ENCODE measurements at places on chromosomes 5 and 9.

GRCh38 chr5:97009212-97009898 is 73.5 kb downstream of the LNPEP start:
- DNase-seq: no peak

DNA sequence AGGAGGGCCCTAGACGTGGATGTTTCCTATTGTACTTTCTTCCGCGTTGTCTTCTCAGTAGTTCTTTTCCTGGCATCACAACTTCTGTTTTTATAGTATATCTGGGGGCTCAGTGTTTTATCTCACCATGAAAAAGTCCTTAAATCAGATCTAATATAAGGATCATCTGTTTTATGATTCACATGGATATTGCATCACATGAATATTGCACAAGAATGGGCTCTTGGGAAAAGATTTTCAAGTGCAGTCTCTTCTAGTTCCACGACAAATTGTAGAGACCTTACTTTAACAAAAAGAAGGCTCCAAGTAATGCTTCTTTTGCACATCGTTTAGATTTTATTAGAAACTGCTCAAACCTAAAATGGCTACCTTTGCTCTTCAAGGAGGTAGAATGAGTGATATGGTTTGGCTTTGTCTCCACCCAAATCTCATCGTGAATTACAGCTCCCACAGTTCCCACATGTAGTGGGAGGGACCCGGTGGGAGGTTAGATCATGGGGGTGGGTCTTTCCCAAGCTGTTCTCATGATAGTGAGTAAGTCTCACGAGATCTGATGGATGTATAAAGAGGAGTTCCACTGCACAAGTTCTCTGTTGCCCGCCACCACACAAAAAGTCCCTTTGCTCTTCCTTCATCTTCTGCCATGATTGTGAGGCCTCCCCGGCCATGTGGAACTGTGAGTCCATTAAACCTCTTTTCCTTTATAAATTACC is 53.7 kb upstream of the FAM120A start:
- DNase-seq: no peak

- DNase-seq: no peak
Measured at GRCh38 chr5:14464096-14464495, 117.5 kb upstream of the OTULINL start.

GRCh38 chr9:31683116-31683515 is 701.3 kb upstream of the ACO1 start:
- DNase-seq: no peak

GRCh38 chr9:138117101-138117750 is 239.6 kb downstream of the CACNA1B start:
- DNase-seq: no peak

DNA sequence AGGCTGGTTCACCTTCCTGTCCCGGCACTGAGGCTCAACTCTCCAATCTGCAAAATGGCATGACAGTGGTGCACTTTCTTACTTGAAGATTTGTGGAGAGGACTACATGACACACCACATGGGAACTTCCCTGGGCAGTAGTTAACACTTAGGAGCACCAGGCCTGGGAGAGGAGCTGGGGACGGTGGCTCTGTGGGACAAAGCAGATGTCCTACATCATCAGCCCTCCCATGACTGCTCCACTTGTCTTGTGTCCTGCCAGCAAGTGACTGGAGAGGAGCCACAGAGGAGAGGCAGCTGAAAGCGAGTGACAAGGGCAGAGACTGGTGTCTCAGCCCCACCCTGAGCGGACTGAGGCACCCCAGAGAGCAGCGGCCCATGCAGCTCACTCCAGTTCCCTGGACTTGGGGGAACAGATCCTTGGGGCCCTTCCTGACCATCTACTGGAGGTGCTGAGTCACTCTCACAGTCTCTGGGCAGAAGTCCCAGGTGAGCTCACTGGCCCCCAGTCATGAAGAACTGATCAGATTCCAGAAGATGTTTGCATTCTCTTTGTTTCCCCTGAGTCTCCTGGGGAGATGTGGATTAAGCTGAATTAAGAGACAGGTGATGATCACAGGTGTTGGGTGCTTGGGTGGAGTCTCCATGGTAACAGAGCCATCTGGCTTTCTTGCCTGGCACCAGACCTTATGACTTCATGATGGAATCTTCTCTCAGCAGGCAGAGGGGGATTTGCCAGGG is 13.2 kb upstream of the SLC25A48 start:
- DNase-seq: no peak

DNA sequence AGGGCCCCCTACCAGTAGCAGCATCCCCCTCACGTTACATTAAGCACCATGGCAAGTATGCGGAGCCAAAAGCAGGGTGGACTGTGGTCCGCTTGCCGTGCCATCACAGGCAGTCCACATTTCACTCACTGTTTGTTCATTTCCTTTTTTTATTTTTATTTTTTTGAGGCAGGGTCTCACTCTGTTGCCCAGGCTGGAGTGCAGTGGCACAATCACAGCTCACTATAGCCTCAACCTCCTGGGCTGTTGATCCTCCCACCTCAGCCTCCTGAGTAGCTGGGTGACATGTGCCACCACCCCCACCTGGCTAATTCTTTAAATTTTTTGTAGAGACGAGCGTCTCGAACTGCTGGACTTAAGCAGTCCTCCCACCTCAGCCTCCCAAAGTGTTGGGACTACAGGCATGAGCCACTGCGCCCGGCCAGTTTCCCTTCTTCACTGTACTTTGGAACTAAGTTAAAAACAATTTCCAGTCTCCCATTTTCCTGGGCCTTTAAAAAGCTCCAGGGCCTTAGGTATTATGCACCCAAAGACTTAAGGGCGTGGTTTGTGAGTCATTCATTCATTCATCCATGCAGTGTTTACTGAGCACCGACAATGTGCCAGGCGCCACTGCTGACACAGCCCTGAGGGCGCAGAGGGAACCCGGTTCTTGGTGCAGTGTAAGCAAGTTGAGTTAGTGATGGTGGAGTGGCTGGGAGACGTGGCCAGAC is 19.9 kb downstream of the PRRX2 start:
- DNase-seq: no peak

- no peak for DNase-seq
Measured at GRCh38 chr5:5751498-5751897, 329.0 kb downstream of the ICE1 start.

DNA sequence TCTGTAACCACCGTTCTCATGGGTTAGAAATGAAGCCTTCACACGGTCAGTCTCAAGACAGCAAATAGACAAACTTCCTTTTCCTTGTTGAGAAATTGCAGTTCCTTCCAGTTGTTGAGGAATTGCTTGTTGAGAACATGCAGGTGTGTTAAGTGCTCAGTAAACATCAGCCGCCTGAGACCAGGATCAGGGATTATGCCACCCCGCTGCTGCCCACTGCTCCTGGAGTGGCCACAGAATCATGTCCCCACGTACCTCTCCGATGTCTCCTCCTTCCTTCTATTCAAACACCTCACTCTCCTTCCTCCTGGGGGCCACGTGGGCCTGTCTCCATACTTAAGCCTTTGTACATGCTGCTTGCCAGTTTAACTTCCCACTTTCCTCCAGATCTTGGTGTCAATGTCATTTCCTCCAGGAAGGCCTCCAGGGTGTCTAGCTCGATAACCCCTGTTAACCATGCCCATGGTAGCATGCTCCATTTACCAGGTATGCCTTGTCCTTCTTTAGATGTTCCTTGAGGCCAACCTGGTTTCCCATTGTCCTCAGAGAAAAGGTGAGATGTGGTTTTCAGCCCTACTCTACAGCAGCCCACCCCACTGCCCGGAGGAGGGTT is 33.8 kb upstream of the RPL26L1 start:
- DNase-seq: no peak

DNA sequence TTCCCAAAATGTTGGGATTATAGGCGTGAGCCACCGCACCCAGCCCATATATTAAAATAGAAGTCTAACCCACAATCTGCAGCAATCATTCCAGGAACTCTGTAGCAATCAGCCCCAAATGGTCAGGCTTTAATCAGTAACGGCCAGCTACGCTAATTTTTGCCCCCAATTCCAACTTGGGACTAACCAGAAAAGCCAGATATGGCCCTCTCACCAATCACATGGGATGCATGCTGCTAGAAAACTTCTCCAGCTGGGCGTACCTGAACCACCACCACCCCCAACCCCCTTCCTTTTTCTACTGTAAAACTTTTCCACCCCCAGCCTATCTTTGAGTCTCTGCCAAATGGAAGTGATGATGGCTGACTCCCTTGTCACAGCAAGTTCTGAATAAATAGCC is 4.1 kb downstream of the SUSD1 start:
- no peak for DNase-seq

DNA sequence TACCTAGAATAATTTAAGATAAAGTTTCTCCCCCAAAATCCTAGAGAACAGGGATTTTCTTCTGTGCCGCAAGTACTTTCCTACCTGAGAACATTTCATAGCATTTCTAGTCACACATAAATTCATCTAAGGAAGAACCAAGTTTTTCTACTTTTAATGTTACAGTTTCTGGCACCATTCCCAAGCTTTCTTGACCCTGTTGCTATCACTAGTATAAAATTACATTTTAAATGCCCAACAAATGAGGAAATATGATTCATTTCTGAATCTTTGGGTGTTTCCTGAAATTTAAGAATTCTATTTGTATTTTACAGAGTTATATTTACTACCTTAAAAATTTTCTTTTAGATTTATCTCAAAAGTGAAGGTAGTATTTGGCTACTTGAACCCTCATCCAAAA is 137.8 kb downstream of the LPAR1 start:
- DNase-seq: no peak

- no peak for DNase-seq
Measured at GRCh38 chr5:65912311-65912710, 14.1 kb upstream of the ERBIN start.

DNA sequence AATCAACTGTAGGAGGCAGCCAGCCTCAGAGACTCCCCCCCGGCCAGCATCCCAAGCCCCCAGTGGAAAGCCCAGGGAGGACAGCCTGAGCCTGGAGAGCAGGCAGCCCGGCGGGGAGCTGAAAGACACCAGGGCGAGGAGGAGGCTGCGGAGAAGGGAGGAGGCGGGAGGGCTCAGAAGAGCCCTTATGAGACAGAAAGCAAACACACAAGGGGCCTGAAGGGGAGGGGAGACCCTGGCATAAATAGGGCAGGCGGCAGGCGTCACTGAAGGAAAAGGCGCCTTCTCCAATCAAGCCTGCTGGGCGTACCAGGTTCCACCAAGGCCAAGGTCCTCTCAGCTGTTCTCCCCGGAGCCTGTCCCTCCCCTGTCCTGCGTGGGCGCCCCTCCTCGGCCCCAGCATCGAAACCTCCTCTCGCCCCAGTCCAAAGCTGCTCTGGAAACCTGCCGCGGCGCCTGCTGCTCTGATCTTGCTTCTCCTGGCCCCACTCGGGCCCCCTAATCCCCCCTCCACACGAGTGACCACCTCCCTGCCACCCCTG is 1.3 kb downstream of the SLC9A3 start:
- no peak for DNase-seq

- no peak for DNase-seq
Measured at GRCh38 chr5:43543434-43543833, 13.4 kb downstream of the PAIP1 start.

DNA sequence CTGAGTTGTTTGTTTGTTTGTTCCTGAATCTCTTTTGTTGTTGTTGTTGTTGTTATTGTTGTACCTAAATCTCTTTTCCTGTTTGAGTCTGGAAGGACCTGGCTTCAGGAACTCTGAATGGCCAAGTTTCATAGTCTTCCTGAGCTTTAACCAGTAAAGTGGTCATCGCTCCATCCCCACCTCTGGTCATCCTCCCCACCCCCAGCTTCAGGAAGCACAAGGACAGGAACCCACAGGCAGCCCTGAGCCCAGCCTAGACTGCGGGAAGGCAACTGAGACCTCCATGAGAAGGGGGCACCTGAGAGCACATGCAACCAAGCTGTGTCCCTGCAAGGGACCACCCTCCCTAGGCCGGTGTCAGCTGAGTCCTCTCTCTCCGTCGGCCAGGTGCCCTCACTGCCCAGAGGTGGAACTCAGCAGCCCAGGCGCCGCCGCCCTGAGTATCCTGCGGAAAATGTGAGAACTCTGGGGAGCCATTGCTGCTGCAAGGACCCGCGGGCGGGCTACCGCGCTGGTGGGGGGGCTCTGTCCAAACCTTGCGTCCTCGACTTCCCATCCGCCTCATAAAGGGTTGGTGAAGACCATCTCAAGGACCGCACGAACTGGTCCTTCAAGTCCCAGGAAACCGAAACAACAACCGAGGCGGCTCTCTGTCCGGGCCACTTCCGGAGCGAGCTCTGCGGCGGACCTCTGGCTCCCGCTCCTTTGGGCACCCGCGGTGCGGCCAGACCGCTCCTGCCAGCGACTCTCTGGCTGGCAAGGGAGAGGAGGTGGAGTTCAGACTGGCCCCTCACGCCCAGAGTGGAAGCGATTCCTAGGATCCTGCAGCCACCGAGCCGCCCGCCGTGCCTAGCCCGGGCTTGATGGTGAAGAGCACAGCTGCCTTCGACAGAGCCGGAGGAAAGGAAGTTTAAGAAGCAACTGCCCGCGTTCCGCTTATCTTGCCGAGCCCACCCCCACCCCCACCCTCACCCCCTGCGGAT is 4.2 kb downstream of the BARX1 start:
- no peak for DNase-seq

DNA sequence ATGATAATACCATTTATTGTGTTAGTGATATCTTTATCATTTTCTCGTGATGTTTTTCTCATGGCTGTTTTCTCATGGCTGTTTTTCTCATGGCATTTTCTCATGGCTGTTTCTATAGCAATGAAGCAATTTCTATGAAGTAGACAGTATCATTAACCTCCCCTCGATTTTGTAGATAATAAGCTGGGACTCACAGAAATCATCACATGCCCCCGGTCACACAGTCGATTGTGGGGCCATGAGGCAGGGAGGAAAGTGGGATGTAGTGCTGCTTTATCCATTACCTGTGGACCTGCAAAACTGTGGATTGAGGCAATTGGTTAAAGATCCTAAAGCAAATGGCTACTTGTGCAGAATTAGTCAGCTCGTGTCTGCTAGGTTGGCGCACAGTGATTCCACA is 47.3 kb downstream of the TGFBI start:
- no peak for DNase-seq

DNA sequence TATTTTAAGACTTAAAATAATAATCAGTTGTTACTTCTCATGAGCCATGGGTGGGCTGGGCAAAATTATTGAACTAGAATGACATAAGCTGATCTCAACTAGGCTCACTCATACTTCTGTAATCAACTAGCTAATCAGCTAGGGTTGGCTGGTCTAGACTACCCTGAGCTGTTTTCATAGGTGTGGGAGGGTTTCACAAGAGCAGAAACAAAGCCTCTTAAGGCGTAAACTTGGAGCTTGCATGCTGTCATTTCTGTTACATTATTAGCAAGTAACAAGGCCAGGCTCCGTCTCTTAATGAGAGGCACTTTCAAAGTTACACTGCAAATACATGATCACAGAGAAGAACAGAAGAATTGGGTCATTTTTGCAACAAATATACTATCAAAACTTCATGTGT is 57.2 kb upstream of the GHR start:
- no peak for DNase-seq

- peak; percentile 55 for DNase-seq
Measured at GRCh38 chr5:76473661-76474060, 70.6 kb downstream of the IQGAP2 start.

DNA sequence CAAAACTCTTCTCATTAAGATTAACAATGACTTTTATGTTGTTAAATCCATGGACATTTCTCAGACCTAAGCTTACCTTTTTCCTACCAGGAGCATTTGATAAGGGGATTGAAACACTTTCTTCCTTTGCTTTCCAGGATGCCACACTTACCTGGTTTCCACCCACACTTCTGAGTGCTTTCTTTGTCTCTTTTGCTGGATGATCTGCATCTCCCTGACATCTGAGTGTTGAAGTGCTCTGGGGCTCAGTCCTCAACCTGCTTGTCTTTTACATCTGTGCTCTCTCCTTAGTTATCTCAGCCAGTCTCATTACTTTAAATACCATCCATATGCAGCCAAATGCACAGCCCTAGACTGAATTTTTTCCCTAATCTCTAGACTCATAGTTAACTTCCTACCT is 22.9 kb upstream of the GRIA1 start:
- no peak for DNase-seq

Data from T-helper 2 cell (primary cell).